ENCODE measurements at places on chromosomes 4 and X.

GRCh38 chr4:103887191-103887590 lies 167.4 kb upstream of the TACR3 start:
- DNase-seq, result peak; percentile 72

GRCh38 chr4:119666653-119667091 lies 38.1 kb upstream of the PDE5A start:
- no peak for DNase-seq

- DNase-seq, result no peak
Measured at GRCh38 chrX:599837-600715, 30.5 kb upstream of the SHOX start.

GRCh38 chrX:41258871-41259270 lies 75.1 kb upstream of the DDX3X start:
- no peak for DNase-seq

- no peak for DNase-seq
Measured at GRCh38 chr4:95877636-95878035, 37.7 kb downstream of the PDHA2 start.

GRCh38 chr4:55251342-55251741 lies 94.7 kb upstream of the SRD5A3 start:
- peak; percentile 14 for DNase-seq

DNA sequence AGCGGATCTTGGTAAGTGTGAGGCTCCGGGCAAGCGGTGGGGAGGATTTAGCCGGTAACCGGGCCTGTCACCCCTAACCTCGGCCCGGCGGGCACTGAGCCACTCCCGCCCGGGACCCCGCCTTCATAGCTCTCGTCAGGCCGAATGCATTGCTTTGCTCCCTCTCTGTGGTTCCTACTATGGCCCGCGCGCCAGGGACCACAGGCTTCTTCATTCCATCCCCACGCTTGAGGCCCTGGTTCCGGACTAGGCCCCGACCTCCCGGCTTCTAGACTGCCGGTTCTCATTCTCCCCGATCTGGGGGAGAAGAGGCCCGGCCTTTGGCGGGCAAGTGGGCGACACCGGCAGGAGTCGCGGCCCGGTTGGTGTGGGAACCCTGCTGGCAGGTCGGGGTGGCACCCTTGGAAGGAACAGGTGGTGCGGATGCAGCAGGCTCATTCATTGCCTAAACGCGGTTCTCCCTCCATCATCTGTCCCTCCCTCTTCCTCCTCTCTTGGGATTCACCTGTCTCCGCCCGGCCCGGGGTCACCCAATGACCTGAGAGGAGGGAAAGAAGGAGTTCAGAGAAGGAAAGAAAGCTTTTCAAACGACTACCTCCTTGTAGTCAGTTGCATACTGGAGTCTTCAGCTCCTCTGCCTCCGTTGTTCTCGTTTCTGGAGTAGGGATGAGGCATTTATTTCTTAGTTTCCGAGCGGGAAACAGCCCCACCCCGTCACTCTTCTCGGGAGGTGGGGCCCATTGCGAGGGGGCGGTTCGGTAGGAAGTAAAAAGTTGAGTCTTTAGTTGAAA lies at the start of gene NDUFC1:
TSS of gene NDUFC1 (minus strand) at position 657 of the 791 bp plus-strand sequence. CDS start 6,679 bp downstream, outside the sequence.
- DNase-seq, result peak; percentile 44

DNA sequence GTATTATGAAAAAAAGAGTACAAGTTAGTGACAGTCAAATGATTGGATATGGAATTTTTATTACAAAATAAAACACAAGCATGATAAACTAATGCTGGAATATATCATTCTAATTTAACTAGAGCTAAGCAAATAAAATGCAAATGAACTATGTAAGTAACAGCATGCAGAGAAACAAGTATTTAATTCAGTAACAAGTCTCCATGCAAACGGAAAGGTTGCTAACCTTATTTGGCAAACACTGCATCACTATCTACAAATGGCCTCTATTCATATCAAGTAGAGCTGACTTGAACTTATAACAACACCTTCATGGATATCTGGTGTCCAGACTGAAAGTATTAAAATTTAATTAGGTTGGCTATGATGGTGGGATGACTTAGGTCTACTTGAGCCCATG lies 15.4 kb downstream of the PPM1K start:
- DNase-seq, result no peak

DNA sequence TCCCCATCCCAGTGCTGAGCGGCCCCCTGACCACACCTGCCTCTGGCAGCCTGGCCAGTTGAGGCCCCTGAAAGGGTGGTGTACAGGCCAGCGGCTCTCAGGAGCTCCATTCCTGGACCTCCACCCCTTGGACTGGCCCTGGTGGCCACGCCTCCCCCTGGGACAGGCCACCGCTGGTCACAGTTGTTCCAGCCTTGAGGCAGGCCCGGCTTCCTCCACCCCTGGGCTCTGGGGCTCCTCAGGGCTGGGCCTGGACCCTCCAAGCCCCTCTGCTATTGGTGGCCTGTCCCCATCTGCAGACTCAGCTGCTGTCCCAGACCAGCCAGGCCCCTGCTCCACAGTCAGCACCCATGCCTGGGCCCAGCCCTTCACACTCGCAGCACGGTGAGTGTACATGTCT lies 93.2 kb upstream of the NKX1-1 start:
- DNase-seq, result no peak

GRCh38 chr4:39044956-39045826 lies 13.0 kb upstream of the TMEM156 start:
- peak; percentile 14 for DNase-seq

- DNase-seq, result no peak
Measured at GRCh38 chrX:153303276-153304262, 18.0 kb downstream of the PNMA6F start.

DNA sequence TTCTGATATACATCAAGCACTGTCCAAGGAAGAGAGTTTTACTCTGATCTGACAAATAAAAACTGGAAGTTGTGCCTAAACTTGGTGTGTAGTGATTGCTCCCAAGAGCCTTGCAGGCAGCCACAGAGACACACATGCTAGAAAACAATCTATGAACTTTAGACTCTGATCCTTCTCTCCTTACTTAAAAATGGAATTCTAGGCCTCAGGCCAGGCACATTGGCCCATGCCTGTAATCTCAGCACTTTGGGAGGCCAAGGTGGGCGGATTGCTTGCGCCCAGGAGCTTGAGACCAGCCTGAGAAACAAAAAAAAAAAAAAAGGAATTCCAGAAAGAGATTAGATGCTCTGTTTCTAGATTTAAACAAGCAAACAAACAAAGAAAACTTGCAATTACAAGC lies 45.6 kb upstream of the S100G start:
- no peak for DNase-seq

GRCh38 chr4:88865046-88865445 lies 167.4 kb upstream of the NAP1L5 start:
- peak; percentile 35 for DNase-seq

DNA sequence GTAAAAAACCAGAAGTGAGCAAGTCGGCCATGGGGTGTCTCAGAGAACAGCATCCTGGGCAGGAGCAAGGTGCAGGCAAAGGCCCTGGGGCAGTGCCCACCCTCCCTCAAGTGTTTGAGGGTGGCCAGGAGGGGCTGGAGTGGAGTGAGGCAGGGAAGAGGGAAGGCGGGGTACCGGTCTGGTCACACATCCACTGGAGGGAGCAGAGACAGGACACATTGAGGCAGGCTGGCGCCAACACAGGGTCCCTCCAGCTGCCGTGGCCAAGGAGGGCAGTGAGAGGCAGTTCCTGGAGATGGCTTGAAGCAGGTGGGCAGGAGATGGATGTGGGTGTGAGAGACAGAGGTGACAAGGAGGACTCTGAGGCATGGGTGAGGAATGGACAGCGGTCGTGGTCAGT lies 20.3 kb upstream of the RNF4 start:
- DNase-seq, result no peak

GRCh38 chr4:54318904-54319303 lies 89.8 kb downstream of the PDGFRA start:
- peak; percentile 45 for DNase-seq

DNA sequence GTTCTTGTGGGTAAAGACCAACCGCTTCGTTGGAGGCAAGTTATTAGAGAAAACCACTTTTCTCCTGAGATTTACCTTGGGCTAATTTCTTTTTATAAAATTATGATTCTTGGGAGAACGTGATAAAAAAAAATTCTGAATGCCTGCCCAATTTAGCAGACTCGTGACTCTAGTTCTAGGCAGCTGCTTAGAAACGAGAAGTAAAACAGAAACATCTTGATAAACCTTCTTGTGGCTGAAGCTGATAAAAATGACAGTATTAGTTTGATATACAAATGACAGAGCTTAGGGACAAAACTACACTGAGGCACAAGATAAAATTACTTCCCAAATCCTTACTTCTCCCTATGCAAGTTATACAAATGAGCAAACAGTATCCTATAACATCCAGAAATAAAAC lies 458.9 kb upstream of the TEX13C start:
- DNase-seq, result no peak

GRCh38 chrX:16558489-16558888 lies 91.5 kb upstream of the S100G start:
- DNase-seq, result no peak

DNA sequence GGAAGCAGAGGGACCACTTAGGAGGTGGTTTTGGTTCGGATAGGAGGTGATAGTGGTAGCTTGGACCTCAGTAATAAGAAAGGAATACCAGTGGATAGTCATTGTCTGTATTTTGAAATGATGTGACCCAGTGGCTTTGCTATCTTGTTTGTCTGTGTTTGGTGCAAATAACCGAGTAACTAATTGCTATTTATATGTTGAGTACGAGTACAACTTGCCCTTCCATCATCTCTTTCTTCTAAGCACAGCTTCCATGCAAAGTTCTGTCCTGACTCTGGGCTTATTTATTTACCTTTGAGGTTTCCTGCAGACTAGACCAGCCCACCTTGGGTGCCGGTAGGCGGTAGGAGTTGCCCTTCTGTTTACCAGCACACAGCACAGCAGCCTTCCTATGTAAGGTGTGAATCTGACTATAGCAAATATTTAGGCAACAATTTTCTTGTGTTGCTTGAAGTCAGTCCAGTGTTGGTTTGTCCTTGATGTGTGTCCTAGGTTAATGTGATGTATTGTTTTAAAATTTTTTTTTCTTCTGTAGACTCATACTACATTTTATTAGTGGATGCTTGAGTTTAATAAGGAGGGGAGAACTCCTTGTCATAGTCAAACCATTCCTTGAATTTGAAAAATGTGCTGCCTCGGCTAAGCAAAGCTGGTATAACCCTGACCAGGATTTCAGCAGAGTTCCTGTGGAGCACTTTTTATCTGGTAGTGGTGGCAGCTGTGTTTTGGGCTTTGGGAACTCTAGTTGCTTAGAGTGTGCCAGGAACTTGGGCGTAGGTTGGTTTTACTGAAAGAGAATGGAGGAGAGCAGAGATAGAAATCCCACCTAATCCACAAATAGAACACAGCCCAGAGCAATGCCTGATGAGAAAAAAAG lies 21.9 kb downstream of the PTTG2 start:
- peak; percentile 53 for DNase-seq

DNA sequence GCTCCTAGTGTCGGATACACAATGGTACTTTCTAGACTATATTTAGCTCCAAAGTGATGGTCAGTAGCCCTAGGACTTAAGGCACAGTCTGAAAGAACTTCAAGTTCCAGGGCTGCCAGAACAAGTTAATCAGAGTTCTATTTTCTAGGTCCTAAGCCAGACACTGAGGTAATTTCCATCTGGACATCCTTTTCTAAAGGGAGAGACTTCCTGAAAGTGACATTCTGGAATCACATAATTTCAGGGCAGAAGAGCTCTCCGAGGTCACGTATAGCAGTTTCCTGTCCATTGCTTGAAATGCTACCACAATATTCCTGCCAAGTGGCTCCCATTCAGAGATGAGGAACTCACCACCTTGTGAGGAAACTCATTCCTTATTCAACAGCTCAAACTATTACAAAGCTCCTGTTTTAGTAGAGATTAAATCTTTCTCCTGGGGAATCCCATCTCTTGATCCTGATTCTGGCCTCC lies 117.9 kb downstream of the COL25A1 start:
- DNase-seq, result peak; percentile 34

DNA sequence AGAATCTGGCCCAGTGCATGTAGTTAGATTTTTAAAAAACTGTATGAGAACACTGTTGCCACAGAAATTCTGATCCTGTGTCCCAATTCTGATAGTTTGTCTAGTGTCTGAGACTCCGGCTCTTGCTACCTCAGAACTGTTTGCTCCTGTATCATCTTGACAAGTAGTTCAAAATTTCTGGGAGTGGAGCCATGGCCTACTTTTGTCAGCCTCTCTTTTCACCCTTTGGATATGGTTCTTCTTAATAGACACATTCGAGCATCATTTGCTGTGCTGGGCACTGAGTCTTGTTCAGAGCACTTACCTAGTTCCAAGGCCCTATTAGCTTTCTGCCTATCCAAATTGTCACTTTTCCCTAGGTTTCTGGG lies 46.9 kb downstream of the ATP10D start:
- no peak for DNase-seq

DNA sequence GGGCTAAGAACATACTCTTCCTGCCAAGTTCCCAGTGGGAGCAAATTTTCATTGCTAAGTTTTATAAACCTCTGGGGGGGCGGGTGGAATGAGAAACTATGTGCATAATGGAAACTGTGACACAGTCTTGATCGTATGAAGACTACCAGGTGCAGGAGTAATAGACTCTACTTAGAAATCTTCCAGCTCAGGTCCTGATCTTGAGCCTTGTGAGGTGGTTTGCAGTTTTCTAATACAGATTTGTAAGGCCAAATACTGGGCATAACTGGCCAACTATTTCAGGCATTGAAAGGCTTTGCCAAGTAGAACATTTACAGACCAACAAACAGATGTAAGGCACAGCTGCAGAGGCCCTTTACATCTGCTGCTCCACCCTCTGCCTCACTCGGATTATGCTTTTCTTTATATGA lies 89.7 kb upstream of the CBR4 start:
- peak; percentile 60 for DNase-seq

- DNase-seq, result no peak
Measured at GRCh38 chr4:20639346-20639745, 60.9 kb upstream of the PACRGL start.

GRCh38 chr4:112978691-112979472 lies 70.6 kb upstream of the ANK2 start:
- DNase-seq, result peak; percentile 11

- peak; percentile 72 for DNase-seq
Measured at GRCh38 chr4:7811536-7812191, 128.0 kb downstream of the AFAP1 start.

- no peak for DNase-seq
Measured at GRCh38 chrX:7828594-7828993, 14.4 kb upstream of the VCX start.

GRCh38 chrX:100685284-100685996 lies 41.4 kb downstream of the SRPX2 start:
- peak; percentile 63 for DNase-seq

DNA sequence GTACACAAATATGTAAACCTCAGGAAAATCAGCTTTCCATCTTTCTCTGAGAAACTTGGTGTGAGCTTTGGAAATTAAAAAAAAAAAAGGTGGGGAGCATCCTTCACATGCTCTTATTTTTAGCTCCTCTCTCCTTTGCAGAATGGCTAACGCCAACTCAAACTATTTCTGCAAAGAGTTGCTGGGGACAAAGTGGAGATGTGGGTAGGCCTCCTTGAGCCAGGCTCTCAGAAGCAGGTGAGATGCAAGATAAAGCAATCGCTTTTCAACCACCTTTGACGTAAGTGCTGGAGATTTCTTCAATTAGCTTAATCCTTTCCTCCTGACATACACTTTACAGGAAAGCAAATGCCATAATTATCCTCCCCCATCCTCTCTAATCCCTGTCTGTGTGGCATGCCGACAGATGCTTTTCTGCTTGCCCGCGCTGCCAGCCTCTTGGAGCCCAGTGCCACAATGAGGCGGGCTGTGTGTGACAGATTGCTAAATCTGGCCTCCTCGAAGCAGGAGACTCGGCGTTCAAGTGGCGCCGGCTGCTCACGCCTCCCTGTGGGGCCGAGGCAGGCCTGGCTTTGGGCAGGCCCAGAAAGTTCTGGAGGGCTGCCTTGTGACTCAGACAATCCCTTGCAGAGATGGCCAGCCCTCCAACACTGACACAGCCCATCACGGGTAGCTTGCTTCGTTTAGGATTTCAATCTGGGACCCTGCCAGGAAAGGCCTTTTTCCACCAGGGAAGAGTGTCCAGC lies 64.9 kb upstream of the SOD3 start:
- DNase-seq, result peak; percentile 27
